ENCODE measurements at places on chromosomes 6 and 20. TPM values are rescaled to one million over a fixed set of nuclear protein-coding genes. Genes with fewer than 3 reads are reported as not detected.

DNAH8 gene
- polyA plus RNA-seq, result not detected

MEI4 gene
- polyA plus RNA-seq, result not detected

SSTR4 gene
- polyA plus RNA-seq, result not detected

DNA sequence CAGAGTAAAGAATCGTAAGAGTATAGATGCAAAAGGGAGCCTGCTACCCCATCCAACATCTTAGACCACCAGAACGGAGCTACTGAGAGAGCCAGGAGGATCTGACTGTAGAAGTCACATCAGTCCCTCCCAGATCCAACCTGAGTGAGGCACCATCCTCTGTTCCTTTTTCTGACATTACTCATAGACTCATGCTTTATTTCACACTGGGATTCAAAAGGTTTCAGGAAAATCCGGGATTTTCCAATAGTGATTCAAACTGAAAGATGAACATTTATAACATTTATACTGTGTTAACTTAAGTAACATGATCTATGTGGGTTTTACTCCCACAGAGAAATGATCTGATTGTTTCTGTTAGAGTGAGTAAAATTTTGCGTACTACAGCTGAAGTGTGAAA is 868.6 kb upstream of the GJE1 start:
- DNase-seq, result no peak

DNA sequence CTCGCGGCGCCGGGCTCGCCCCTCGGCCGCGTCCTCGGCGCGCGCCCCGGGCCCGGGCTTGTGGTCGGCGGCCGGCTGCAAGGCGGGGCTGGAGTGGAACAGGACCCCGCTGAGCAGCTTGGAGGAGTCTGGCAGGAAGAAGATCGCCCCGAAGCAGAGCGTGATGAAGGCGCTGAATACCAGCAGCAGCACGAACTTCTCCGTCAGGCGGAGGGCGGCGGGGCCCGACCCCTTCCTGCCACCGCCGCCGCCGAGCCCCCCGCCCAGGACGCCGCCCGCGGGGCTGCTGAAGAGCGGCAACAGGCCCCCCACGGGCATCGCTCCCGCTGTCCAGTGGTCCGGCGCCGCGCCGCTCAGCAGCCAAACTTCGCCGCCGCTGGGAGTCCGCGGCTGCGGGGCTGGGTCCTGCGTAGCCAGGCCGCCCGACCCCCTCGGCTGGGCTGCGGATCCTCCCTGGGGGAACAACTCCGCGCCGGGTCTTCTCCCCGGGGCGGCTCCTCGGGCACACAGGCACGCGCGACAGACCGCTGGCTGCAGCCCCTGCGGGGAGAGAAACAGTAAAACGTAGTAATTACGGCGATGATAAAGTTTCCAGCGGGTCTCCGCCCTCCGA is 707 bp downstream of the MAN1A1 start:
- DNase-seq, result no peak

DNA sequence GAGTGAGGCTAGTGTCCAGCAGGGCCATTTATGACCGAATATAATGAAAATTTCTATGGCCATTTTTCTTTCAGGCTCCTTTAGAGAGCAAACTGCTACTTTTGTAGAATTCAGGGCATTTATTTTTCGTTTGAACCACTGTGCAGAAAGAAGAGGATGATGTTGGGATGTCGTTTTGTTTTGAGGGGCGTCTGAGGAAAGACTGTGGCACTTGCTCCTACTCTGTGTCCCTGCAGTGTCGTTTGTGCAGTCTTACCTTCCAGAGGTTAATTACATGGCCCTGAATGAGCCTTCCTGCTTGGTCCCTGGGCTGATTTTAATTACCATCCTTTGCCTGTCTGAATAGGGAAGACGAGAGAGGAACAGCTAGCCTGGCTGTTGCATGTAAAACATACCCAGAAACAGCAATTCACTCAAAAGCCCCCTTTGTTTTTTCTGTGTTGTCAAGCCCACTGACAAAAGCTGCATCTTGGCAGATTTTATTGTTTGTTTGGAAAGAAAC is 65.3 kb downstream of the CTNNBL1 start:
- no peak for DNase-seq

- no peak for DNase-seq
These were observed 293.5 kb downstream of the CDKAL1 start for GRCh38 chr6:20827798-20828197.

- no peak for DNase-seq
These were observed 28.4 kb downstream of the FOXA2 start for GRCh38 chr20:22555791-22556564.

- no peak for DNase-seq
These were observed 64.9 kb downstream of the IRF4 start for GRCh38 chr6:456358-456867.

- no peak for DNase-seq
These were observed 1299.3 kb upstream of the GJE1 start for GRCh38 chr6:140833408-140833807.

GRCh38 chr6:11015102-11015501 is 29.0 kb downstream of the ELOVL2 start:
- DNase-seq, result no peak

- no peak for DNase-seq
These were observed 24.1 kb downstream of the GFOD1 start for GRCh38 chr6:13463328-13463717.

GRCh38 chr6:14787677-14788076 is 458.2 kb upstream of the JARID2 start:
- no peak for DNase-seq

- no peak for DNase-seq
These were observed 15.9 kb downstream of the PTPRA start for GRCh38 chr20:2889209-2889608.

GRCh38 chr6:170344631-170345576 is 38.3 kb downstream of the FAM120B start:
- DNase-seq, result no peak

- DNase-seq, result no peak
These were observed 392.4 kb downstream of the TAF4 start for GRCh38 chr20:61673152-61673847.
